ENCODE measurements at places on chromosomes 4 and X. TPM values are rescaled to one million over a fixed set of nuclear protein-coding genes. Genes with fewer than 3 reads are reported as not detected.

DNA sequence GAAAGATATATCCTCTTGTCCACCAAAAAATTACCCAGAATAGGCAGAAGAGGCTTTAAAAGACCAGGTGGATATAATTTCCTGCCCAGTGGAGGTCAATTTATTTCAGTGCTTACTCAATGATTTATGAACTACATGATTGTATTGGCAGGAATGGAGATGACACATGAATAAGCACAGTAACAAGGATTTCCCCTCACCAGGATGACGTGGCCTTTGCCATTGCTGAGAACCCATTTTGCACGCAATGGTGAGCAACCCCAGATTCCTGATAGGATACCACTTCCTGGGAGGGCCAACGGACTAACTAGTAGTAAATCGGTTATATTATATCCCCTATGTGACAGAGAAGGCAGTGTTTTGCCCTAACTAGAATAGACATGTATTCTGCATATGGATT lies 11.6 kb upstream of the TTC29 start:
- DNase-seq: no peak

- no peak for DNase-seq
These were observed 848 bp upstream of the KCND1 start for GRCh38 chrX:48972220-48973164.

Gene SPANXN4
- not detected for total RNA-seq

GRCh38 chr4:89823416-89823815 lies 13.5 kb downstream of the SNCA start:
- no peak for DNase-seq

DNA sequence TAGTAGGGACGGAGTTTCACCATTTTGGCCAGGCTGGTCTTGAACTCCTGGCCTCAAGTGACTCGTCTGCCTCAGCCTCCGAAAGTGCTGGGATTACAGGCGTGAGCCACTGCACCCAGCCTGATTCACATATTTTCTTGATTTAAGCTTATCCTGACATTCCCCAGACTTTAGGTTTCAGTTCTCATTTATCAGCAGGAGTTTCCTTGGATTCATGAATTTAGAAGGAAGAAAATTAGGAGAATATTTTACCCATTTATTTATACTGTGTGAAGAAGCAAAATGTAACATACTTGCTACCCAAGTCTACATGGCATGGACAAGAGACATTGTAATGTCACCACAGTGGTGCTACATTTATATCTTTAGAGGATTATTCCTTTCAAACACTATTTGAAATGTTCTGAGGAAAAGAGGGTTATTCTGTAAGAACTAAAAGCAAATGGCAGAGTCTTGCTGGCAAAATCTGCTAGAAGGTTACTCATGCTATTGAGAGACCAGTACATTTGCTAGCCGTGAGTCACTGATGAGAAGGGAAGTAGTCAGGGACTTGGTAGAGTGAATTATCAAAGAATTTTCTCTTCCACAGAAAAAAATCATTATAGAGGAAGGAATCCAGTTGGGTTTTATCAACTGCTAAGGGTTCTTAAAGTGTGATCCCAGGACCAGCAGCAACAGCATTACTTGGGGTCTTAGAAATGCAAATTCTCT lies 26.1 kb upstream of the CFAP299 start:
- no peak for DNase-seq

GRCh38 chr4:145453163-145453520 lies 28.5 kb upstream of the SMAD1 start:
- no peak for DNase-seq

- DNase-seq: no peak
These were observed 38.6 kb upstream of the APLN start for GRCh38 chrX:129693354-129693753.

DNA sequence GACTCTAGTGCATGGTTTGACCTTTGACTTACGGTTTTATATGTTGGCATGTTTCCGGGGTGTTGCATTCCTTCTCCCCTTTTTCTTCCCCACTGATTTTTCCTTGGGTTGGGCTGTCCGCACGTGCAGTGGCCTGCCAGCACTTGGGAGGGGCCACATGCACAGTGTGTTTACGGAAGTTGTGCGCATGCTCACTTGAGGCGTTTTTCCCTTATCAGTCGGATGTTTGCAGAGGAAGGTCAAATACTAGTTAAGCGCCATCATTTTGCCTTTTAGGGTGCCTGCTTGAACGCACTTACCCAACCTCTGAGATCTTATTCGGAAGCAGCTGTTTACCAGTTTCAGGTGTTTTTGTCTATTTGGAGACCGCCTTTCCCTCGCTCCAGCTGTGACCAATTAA lies 653.9 kb upstream of the AADAT start:
- no peak for DNase-seq

DNA sequence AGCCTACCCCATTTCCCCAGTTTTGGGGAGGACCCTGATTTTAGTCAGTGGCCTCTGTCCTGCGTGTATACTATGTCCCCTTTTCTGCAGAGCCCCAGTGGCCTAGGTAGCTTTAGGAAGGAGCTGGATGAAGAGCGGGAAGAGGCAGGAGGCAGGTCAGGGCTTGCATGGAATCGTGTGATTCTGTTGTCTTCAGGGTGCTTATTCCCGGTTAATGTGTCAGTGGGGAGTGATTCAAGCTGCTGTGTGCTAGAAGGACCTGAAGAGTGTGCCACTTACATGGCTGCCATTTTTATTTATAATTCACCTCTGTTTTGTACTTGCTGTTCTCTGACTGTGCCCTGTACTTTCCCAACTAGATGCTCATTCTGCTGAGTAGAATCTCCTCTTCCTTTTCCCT lies 127.3 kb upstream of the AMOT start:
- DNase-seq: no peak

DNA sequence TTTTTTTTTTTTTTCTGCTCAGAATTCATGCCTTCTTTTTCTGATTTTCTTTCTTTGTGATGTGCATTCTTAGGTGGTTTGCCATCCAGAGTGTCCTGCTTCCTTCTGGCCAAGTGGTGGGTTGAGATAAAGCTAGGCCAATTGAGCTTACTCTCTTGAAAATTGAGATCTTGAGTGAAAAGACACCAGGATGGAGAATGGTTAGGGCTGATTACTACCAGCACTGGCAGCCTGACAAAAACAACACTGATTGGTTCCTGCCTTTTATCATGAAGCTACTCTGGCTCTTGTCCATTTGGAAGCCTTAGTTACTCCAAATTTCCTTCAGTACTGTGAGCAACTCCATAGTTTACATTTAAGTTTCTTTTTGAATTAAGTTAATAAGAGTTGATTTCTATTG lies 404.0 kb downstream of the PPARGC1A start:
- no peak for DNase-seq

DNA sequence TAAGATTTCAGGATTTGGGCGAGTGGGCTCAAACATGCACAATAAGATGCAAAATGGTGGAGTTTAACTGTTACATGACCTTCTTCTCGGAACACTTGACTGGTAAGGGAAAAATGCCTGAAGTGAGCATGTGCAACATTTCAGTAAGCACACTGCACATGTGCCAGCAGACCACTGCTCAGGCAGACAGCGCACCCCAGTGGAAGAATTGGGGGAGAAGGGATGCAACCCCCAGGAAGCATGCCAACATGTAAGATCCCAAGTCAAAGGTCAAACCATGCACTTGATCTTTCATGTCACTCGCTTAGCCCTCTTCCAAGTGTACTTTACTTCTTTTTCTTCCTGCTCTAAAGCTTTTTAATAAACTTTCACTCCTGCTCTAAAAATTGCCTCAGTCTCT lies 256.3 kb downstream of the CENPC start:
- no peak for DNase-seq

GRCh38 chrX:14095702-14096101 lies 66.0 kb upstream of the GEMIN8 start:
- DNase-seq: no peak

- no peak for DNase-seq
These were observed 29.2 kb downstream of the SULT1E1 start for GRCh38 chr4:69830560-69831269.

GRCh38 chr4:86938771-86939520 lies 4.1 kb downstream of the AFF1 start:
- DNase-seq: no peak

Gene TMEM154
- 3.2 TPM for total RNA-seq

DNA sequence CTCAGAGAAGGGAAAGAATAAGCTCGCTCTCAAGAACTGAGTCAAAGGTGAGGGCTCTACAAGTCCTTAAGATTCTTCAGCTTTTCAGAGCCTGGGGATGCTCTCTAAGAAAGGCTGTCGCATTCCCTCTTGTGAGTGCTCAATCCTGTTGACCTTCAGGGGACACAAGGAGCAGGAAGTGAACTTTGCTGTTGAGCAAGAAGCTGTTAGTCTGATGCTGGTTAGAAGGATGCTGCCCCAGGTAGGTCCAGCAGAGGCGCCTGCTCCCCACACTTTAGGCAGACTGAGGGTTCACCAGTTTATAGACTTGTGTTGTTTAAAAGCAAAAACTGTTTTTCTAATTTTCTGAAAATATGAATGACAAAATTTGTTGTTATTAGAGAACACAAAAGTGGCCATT lies 125.4 kb upstream of the SPOCK3 start:
- DNase-seq: no peak

Gene COL25A1
- total RNA-seq: 0.73 TPM

DNA sequence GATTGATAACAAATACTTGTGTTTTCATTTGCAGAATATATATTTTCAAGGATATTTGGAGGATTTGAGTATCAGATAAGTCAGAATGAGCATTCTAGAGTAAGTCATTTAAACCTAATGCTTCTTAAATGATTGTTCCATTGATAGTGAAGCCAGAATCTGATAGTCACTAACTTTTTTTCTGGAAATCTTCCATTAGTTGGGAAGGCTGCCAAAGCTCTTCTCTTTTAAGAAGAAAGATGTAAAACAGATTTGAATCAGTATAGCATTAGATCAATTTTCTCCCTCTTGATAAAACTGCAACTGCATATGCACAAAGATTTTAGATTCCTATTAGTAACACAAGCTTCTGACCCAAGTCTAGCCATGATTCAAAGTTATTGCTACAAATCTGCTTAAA lies 256.7 kb downstream of the SPOCK3 start:
- no peak for DNase-seq

DNA sequence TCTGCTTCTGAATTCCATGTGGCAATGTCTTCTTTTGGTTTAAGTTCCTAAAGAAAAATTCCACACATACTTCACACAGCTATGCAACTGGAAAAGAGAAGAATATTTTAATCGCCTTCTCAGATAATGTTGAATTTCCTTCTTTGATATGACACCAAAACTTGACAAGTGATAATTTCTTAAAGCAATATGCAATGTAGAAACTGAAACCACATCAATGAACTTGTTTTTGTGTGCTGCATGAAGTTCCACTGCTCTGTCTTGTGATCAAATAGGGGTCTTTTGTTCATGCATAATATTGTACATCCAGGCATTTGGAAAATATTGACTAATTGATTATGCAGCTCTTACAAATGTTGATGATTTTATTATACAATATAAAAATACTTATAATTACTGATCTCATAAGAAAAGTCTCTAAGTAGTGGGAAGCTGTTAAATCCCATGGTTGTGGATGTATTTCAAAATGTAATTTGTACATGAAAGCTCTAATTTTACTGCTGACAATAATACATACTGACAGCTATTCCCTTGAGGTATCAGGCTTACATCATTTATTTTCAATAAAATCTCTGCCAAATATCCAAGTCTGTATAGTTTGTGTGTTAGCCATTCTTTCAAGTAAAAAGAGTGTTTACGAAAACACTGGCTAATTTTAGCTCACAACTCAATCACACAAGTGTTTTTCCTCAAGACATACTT lies 56.5 kb downstream of the AGA start:
- no peak for DNase-seq

Gene DUSP21
- total RNA-seq: not detected

- DNase-seq: no peak
These were observed 61.8 kb downstream of the MAGED1 start for GRCh38 chrX:51955200-51955599.

Gene USP17L18
- total RNA-seq: not detected

DNA sequence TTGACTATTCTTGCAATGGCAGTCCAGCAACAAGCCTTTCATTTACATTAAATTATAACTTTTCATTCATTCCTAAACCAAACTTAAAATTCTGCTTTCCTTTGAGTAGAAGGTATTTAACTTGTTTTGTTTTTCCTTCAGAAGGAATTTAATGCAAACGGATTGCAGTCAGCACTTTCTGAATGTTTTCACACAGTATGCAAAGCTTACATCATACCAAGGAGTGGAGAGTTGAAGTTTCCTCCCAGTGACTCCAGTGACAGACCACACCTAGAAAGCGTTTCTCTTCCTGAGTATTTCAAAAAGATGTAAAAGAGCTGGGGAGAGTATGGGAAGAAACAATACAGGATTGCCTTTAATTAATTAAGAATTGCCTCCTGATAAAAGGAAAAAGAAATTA lies 8.1 kb downstream of the EPGN start:
- DNase-seq: no peak

GRCh38 chr4:19455850-19456602 lies 795.7 kb upstream of the SLIT2 start:
- DNase-seq: no peak

DNA sequence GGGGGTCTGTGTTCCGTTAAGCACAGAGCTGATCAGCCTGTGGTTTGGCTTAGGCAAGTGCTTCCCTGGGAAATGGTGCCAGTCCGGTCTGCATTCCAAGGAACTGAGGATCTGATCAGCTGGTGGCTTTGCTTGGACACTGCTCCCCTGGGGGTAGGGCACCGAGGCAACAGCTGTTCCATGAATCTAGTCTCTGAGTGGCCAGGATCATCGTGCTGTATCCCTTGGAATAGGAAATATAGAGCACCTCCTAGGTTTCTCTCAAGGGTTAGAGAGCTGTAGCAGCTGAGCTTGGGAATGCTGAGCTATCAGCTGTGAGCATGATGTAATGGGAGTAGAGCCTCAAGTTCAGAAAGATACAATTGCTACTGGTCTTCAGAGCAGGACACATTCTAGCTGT lies 863.9 kb downstream of the RAPGEF2 start:
- DNase-seq: no peak

GRCh38 chrX:153778684-153779101 lies 2.1 kb upstream of the SRPK3 start:
- DNase-seq: peak; percentile 13

GRCh38 chr4:16757080-16757521 lies 141.3 kb downstream of the LDB2 start:
- no peak for DNase-seq

GRCh38 chr4:105558277-105558676 lies 5.9 kb downstream of the ARHGEF38 start:
- DNase-seq: no peak

GRCh38 chr4:14084598-14084997 lies 457.1 kb upstream of the BOD1L1 start:
- no peak for DNase-seq

- DNase-seq: no peak
These were observed 4.6 kb upstream of the MAD2L1 start for GRCh38 chr4:120071192-120071795.

- DNase-seq: no peak
These were observed 197.4 kb upstream of the HS3ST1 start for GRCh38 chr4:11626066-11626465.

GRCh38 chrX:10570601-10571000 lies 49.8 kb downstream of the MID1 start:
- DNase-seq: no peak

Gene REPS2
- 10.1 TPM for total RNA-seq

GRCh38 chr4:97910005-97910404 lies 233.3 kb downstream of the STPG2 start:
- DNase-seq: no peak

Measured in Right ventricle myocardium inferior (tissue), 1 donor.